D341Med (cell line): ENCODE measurements at places on chromosomes 7 and 10.

- DNase-seq = no peak
These were observed 1.9 kb upstream of the BTBD16 start for GRCh38 chr10:122269059-122269687.

- DNase-seq = no peak
These were observed 20.5 kb upstream of the RHEB start for GRCh38 chr7:151540146-151540545.

GRCh38 chr10:113301342-113301984 is 251.4 kb upstream of the HABP2 start:
- no peak for DNase-seq

- peak; percentile 52 for DNase-seq
These were observed 106.1 kb downstream of the KCNMA1 start for GRCh38 chr10:77531441-77532001.

DNA sequence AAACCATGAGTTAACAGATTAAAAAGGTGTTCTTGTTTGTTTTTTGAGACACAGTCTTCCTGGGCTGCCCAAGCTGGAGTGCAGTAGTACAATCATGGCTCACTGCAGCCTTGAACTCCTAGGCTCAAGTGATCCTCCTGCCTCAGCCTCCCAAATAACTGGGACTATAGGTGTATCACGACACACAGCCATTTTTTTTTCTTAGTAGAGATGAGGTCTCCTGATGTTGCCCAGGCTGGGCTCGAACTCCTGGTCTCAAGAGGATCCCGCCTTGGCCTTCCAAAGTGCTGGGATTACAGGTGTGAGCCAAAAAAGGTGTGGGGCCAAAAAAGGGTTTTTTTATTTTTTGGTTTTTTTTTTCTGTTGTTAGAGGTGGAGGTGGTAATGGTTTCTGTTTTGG is 29.3 kb downstream of the KMT2C start:
- no peak for DNase-seq

DNA sequence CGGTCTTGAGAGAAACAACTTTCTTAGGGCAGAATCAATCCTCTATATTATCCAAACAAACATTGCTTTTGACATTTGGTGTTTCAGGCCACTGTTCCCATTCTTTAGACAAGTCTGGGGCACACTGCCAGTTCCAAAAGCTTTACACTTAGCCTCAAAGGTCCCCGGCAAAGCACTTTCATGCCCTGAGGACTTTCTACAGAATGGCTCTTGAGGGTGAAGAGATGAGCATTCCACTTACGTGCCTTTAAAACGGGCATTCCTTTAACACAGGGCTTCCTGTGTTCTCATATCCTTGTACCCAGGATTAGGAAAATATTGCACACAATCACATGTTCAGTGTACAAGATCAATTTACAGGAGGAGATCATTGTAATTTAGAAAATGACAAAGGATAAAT is 13.1 kb upstream of the TMEM213 start:
- DNase-seq = no peak

- DNase-seq = no peak
These were observed 291.5 kb downstream of the SDK1 start for GRCh38 chr7:3592401-3593134.

DNA sequence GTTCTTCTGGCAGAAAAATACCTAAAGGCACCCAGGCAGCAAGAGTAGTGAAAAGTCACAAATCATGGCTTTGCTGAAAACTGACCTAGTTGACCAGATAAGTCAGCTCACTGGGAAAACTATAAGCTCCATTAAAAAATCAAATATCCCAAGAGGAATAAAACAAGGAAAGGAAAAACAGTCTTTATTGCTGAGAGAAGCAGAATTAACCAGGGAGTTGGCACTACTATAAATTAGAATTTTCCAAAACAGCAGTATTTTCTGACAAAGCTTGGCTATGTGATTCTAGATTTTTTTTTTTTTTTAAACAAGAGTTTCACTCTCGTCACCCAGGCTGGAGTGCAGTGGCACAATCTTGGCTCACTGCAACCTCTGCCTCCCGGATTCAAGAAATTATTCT is 12.6 kb downstream of the CCDC172 start:
- DNase-seq = no peak

DNA sequence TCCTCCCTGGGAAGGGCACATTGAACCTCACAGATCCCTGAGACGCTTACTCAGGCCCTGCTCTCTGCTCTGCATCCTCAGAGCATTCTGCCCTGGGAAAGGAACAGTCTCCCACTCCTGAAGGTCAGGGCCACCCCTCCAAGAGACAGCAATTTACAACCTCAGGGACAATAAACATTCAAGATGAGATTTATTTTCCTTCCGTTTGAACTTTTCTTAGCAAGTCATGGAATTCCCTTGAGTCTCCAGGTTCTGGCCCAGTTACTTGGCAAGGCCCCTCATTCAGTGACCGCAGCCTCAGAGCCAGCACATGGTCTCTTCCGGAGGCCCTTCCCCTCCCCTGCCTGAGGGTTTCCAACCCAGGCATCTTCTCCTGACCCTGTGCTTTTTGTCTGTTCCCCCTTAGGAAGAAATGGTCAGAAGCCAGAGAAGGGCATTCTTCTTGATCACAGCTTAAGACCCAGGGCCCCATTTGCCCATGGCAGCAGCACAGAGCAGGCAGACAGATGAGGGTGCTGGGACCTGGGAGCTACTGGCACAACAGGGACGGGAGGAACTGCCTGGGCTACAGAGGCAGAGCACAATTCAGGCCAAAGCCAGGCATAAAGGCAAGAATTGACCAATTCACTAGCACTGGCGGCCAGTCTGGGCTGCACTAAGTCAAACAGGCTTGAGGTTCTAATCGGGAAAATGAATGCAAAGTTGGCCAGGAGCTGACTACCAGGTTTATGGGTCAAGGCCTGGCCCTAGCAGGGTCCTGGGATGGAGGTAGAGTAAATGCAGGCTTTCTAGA is 56.7 kb downstream of the VSTM4 start:
- no peak for DNase-seq

DNA sequence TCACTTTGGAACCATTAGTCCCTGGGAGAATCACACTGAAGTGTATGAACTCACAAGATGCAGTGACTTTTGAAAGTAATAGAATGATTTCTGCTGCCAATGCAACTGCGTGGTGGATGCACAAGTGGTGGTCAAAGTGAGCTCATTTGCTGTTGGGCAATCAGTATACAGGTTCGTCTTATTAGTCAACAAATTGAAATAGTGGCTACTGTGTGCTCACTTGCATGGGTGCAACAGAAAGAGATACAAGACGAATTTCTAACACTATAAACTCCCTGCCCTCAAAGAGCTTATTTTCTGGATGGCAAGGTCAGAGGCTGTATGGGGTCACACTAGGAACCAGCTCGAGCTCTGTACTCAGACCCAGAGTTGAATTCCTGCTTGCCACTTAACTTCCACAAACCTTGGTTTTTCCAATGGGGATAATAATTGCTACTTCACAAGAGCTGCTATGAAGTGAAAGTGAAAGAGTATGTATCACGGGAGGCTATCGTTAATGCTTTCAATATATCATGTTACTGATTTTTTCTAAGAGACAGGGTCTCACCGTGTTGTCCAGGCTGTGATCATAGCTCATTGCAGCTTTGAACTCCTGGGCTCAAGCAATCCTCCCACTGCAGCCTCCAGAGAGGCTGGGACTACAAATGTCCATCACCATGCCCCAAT is 8.3 kb upstream of the BCL7B start:
- no peak for DNase-seq

DNA sequence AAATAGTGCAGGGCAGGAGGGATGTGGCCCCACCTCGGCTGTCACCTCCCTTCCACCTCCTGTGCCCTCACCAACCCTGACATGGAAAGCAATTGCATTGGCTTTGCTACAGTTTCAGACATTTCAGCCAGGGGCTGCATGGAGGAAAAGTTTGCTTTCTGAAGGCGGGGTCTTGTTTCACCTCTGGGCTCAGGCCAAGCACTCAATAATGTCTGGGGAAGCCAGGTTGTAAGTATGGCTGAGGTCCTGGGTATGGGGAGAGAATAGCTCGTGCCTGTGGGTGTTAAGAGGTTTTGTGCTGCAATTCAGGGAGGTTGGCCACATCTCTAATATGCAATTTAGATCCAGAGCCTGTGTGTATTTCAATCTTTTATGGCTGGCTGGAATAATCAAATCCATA is 238.4 kb upstream of the MKI67 start:
- no peak for DNase-seq

DNA sequence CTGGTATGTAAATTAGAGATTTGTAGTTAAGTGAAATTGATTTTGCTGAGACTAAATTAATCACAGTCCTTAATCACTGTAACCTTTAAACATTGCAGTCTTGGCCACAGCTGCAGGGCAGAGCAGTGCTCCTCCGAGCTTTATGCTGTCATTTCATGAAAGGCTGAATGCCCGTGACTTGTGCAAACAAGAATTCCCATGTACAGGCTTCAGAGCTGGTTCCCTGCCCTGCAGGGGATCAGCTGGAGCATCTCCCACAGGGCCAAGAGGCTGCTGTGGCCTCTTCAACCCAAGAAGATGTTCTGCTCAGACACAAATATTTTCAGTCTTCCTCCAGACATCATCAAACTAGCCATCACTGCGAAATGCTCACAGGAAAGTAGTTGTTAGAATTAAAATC is 419.1 kb downstream of the AUTS2 start:
- DNase-seq = no peak

DNA sequence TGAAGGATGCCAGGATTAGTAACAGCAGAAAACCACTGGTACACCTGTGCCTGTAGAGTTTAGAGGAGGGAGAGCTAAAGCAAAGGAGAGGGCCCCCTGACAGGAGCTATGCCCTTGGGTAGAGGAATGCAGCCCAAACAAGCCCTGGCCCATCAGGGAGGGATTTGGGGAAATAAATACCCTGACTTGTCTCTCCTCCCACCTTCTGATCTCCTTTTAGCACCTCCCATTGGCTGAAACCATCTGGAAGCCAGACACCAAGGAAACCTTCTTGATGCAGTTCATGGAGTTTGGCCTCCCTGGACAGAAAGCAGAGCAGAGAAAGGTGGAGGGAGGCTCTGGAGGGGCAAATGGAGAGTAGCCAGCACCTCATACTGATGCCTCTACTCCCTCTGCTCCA is 45.3 kb downstream of the ADRA2A start:
- DNase-seq = no peak

- DNase-seq = no peak
These were observed 27.3 kb downstream of the HERC4 start for GRCh38 chr10:68047554-68048327.

GRCh38 chr7:80018941-80019808 is 115.5 kb upstream of the GNAI1 start:
- peak; percentile 72 for DNase-seq

- no peak for DNase-seq
These were observed 272.0 kb downstream of the BAMBI start for GRCh38 chr10:28949005-28950004.

DNA sequence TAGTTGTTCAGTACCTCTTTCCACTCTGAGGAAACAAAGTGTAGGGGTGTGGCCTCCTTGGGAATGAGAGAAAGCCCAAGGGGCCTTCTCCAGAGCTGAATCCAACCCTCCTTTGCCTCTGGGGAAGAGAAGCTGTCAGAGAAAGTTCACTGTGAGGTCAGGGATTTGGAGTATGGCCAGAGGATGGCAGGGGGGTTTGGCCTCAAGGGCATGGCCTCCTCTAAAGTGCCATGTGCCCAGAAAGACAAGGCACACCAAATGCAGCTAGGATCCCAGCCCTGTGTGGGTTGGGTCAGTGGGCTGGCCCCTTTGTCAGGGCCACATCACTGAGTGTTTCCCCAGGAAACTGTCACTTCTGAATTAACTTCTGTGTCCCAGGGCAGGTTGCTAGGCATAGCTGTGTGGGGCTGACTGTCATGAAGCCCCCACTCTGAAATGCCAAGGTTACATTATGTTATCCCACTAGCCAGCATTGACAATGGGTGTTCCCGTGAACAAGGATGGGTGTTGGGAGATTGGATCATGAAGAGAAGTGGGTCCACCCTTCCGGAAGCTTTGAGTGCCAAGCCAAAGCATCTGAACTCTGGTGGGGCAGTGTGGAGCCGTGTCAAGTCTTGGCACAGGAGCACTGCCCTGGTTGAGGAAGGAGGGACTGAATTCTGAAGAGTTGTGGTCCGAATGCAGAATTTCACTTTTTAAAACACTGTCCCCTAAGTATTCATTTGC is 123.3 kb downstream of the ZMIZ1 start:
- DNase-seq = no peak

DNA sequence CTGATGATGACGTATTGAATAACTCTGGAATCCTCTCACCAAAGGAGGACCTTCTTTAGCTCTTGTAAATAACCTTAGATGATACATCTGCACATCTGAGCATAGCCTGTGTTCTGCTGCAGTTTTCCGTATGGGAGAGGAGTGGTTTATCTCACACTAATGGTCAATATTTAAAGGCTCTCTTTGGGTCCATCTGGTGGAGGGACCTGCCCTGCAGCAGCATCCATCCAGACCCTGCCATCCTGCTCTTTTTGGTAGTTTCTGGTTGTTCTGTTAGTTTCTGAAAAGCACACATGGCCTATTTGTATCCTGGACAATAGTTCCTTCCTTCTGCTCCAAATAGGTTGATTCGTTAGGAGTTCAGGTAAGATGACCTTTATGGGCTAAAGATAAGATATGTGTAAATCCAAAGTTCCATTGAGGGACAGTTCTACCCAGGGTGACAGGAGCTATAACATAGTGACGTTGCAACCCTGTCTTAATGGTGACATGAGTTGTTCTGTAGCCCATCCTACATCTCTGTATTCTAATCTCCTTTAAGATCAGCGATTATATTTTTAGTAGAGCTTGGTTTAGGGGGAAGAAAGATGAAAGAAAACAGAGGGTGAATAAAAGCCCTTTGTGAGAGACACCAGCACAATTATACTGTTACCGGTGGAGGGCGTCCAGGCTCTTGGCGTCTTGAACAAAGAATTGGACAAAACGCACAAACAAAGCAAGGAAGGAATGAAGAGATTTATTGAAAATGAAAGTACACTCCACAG is 60.0 kb upstream of the KLF14 start:
- DNase-seq = no peak

DNA sequence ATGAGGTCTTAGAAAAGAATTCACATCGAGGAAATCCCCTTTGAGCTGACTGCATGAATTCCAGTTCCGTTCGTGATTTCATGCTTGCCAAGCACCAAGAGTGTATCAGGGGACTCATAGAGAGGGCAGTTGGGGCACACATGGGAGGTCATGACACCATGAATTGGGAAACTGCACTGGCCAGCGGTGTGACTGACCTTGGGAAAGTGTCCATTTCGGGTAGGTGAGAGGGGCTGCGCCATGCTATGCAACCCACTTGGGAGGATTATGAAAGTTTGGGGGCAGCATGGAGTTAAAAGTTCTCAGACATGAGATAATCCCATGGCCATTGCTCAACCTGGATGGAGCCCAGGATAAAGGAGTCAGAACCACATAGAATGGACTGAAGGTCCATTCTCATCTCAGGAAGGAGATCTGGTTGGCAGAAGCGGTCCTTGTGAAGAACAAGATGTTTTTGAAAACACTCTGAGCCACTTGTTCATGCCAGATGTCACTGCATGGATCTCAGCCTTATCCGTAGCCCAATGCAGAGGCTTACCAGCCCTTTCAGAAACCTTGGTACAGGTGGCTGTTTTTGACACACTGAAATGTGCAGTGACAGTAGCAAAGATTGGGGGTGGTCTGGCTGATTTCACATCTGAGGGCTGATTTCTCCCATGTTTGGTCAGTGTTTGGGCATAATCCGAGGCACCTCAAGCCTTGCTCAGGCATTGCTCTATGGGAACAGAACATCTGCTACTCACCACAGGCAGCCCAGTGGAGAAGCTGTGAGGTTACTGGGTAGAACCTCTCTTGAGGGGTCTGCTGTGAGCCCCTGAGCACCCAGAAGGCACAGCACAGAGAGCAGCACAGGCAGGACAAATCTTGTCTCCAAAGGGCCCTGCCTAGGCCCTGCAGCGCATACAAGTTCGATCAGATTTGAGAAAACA is 252.3 kb downstream of the CXCL12 start:
- DNase-seq = no peak
